ENCODE measurements at places on chromosomes 1 and 21.

DNA sequence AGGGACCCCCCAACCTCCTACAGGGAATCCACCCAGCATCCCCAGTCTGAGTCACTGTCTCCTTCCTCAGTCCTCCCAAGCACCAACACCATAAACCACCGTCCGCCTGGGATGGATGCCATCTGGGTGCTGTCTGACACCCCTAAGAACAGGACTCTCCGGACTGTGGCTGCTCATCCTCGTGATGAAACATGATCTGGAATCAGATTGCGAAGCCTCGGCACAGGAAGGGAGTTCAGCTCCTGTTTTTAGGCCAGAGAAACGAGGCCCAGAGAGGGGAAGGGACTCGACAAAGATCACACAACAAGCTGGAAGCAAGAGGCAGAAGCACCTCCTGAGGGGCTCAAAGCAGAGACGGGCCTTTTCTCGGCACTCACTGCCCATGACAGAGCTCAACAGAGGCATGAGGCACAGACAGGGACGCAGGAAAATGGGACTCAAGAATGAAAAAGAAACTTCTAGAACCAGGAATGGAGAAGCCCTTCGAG is 8.4 kb downstream of the KCNN3 start:
- DNase-seq, result no peak

DNA sequence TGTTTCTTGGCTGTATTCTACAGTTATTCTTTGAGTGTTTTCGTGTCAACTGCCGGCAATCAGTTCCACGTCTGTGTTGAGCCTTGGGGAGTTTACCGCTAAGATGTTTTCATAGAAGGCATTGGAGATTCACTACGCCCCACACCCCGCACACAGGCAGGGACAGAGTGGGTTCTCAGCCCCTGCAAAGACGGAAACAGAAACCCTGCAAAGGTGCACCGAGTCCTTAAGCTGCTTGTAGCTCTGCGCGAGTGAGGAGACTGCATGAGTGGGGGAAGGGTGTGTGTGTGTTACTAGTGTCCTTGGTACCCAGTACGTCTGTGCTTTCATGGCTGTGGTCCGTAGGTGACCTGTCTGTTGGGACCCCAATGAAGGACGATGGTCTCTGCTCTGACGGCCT is 1.9 kb downstream of the LHX4 start:
- DNase-seq, result peak; percentile 45

GRCh38 chr1:181630398-181630797 is 147.1 kb downstream of the CACNA1E start:
- no peak for DNase-seq

GRCh38 chr1:233659495-233659894 is 45.6 kb downstream of the KCNK1 start:
- DNase-seq, result no peak

GRCh38 chr21:33844104-33844889 is 71.3 kb downstream of the ATP5PO start:
- no peak for DNase-seq

GRCh38 chr1:197868751-197869489 is 33.5 kb upstream of the C1orf53 start:
- DNase-seq, result no peak

DNA sequence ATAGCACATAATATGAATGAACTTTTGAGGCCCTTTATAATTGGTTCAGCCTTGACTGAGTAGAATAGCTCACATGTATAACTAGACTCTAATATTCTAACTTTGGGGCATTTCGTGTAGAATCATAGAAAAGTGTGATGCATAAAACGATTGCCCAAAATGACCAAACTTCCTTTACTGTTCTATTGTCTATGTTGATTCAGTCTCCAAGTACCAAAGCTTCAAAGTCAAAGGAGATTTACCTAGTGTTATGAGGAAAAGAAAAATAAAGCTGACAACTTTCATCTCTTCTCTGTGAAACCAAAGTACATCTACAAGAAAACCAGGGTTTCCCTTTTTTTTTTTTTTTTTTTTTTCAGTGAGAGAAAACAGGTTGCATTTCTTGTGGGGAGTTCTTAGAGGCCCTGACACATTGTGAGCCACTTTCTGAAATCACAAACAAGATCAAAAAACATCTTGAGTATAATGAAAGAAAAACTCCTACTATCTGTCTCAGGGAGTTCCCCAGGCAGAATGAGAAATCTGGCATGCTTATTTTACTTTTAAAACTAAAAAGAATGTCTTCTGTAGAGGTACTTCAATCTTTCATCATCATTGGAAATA is 183.4 kb downstream of the TNFSF18 start:
- DNase-seq, result no peak

DNA sequence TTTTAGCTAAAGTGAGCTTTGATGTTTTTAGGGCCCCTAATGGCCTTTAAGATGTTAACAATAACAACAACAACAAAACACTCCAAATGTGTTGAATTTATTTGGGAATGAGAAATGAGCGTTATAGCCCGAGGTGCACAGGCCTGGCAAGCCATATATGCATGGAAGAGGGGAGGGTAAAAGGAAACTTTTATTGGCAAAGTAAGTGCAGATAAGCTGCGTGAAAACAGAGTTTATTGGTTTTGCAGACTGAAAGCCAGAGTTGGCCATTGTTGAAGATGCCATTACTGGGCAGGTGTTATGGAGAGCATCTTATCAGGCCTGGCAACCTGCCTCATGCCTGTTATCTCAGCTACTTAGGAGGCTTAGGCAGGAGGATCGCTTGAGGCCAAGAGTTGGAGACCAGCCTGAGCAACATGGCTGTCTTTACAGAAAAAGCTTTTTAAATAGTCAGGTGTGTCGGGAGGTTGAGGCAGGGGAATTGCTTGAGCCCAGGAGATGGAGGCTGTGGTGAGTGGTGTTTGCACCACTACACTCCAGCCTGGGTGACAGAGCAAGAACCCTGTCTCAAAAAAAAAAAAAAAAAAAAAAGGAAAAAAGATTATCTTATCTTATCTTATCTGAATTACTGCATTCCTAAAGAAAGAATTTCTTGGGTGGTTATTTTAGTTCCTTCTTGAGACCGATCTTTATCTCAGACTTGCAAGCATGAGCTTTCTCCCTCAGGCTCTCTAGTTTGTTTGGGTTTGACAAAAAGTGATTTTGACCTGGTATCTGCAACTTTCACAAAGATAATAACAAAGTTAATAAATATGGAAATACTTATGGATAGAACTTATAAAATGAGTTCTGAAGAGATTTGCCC is 1.7 kb downstream of the PATJ start:
- no peak for DNase-seq

GRCh38 chr1:20413776-20414140 is 72.3 kb downstream of the CAMK2N1 start:
- DNase-seq, result no peak

DNA sequence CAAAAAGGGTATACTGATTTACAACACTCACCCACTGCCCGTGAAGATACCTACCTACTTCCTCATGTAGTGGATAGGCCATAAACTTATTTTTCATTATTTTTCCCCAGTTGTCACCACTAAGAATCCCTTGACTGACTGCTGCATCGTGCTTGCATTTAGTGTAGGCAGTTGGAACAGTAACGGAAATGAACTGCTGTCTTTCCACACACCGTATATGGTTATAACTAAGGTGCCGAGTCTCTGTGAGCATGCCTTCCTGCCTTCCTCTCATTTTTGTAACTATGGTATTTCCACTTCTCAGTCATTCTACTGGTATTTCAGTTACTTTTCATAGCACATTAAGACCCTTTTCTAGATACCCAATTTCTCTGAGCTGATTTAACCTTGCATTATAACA is 36.4 kb downstream of the SLC35F3 start:
- no peak for DNase-seq

Data from activated T-cell treated with anti-CD3 and anti-CD28 coated beads, Interleukin-2, amount 50 U/mL, for 48 hours (primary cell).